ENCODE measurements at places on chromosomes 16 and 17. TPM values are rescaled to one million over a fixed set of nuclear protein-coding genes. Genes with fewer than 3 reads are reported as not detected.

DNA sequence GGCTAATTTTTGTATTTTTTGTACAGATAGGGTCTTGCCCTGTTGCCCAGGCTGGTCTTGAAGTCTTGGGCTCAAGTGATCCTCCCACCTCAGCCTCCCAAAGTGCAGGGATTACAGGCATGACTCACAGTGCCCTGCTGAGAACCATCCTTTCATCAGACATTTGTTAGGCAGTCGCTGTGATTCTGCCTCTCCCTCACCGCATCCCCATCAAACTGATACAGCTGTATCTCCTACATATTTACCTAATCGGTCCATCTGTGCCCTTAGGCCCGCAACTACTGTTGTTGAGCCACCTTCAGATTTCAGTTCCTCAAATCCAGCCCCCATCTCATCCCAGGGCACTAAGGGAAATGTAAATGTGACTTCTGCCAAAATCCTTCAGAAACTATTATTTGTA, 2.0 kb upstream of the SLC43A2 start:
- no peaks in the 10 kb centered on the region for H3K27me3 ChIP-seq
- no peak for DNase-seq
- H3K36me3 ChIP-seq, result no peaks in the 10 kb centered on the region
- H3K4me3 ChIP-seq, result no peak overlapping the region

DNA sequence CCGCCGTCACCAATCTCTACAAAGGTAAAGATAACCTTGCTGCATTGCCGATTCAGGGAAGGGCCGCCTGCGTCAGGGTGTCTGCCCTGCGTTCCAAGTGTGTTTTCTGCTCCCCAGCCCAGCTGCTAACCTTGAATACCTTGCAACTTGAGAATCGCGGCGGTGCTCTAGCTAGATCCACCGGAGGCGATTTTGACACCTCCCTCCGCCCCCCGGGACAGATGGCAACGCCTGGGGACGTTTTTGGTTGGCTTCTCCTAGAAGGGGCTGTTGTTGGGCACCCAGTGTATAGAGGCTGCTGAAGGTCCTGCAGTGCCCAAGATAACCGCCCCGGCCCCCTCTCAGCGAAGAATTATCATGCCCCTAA, 1.5 kb downstream of the HAPSTR1 start:
- no peak for DNase-seq
- H3K4me3 ChIP-seq, result peak overlapping the region; percentile 99
- H3K27ac ChIP-seq, result peak overlapping the region; percentile 98
- H3K27me3 ChIP-seq, result peaks cover 2% of the 10 kb centered on the region

DNA sequence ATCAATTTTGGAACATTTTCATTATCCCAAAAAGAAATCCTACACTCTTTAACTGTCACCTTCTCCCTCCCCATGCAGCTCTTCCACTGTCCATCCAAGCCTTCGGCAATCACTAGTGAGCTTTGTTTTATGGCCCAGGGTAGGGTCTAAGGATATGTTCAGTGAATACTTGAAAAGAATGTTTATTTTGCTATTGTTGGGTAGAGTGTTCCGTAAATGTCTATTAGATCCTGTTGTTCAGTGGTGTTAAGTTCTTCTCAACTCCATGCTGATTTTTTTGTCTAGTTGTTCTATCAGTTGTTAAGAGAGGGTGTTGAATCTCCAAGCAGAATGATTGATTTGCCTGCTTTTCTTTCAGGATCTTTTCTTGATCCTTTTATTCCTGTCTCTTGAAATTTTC, 29.9 kb downstream of the SPECC1 start:
- no peak overlapping the region for H3K4me3 ChIP-seq
- H3K36me3 ChIP-seq, result no peaks in the 10 kb centered on the region
- H3K27ac ChIP-seq, result no peak overlapping the region
- DNase-seq, result no peak
- no peaks in the 10 kb centered on the region for H3K27me3 ChIP-seq

- no peak overlapping the region for H3K27ac ChIP-seq
- H3K4me1 ChIP-seq, result no peaks in the 10 kb centered on the region
- H3K36me3 ChIP-seq, result no peaks in the 10 kb centered on the region
- no peak for DNase-seq
- no peaks in the 10 kb centered on the region for H3K27me3 ChIP-seq
- H3K4me3 ChIP-seq, result no peak overlapping the region
Measured at GRCh38 chr17:4492721-4493561, 5.7 kb upstream of the SPNS2 start.

Gene VASN
- total RNA-seq, result 120 TPM

Gene CTRB1
- 6.8 TPM for total RNA-seq

Data from aorta (tissue), 5 donors.